ENCODE measurements at places on chromosomes 16 and 17.

DNA sequence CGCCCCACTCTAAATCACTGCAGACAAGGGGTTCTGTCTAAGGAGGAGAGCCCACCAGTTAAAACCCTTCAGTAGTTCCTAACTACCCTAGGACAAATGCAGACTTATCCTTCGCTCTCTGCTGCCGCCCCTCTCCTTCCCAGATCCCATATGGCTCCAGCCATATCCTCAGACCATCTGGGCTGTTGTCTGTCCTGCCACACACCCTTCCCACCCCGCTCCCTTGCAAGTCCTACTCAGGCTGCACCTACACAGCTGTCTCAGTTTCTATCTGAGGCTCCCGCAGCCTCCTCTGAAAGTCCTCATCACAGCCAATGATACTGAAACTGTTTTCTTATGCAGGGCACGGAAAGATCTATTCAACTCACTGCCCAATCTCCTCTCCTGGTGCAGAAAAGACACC, 720 bp upstream of the BCKDK start:
- H3K36me3 ChIP-seq = peaks cover 8% of the 10 kb centered on the region
- peak overlapping the region; percentile 81 for H3K4me3 ChIP-seq
- no peaks in the 10 kb centered on the region for H3K27me3 ChIP-seq
- peaks cover 21% of the 10 kb centered on the region for H3K4me1 ChIP-seq
- peak; percentile 53 for DNase-seq

DNA sequence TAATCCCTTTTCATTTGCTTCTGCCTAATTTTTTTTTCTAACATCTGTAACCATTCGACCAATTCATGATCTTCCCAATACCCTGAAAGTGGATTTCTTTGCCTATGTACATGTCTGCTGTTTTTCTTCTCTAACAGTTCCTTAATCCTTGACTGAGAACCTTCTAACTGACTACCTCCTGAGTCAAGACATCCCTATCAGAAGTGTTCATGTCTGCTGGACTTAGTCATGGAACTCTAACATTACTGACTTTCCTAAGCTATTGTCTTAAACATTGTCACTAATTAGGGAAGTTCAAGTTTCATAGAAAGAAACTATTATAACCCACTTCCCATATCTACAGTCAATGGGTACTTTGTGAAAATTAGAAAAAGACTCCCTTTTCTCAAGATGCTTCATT, 52.4 kb upstream of the IRX5 start:
- H3K4me1 ChIP-seq = no peaks in the 10 kb centered on the region
- H3K4me3 ChIP-seq = no peak overlapping the region
- H3K27ac ChIP-seq = no peak overlapping the region
- peaks cover 20% of the 10 kb centered on the region for H3K27me3 ChIP-seq
- no peaks in the 10 kb centered on the region for H3K36me3 ChIP-seq

- H3K36me3 ChIP-seq = peaks cover 2% of the 10 kb centered on the region
- H3K4me1 ChIP-seq = peaks cover 11% of the 10 kb centered on the region
- H3K27me3 ChIP-seq = no peaks in the 10 kb centered on the region
- DNase-seq = no peak
Observed at GRCh38 chr17:67566656-67567055, 151.1 kb upstream of the NOL11 start.

- H3K27ac ChIP-seq = no peak overlapping the region
- DNase-seq = no peak
- no peaks in the 10 kb centered on the region for H3K4me1 ChIP-seq
Observed at GRCh38 chr16:13223666-13224065, 322.3 kb downstream of the SHISA9 start.

GRCh38 chr17:78337244-78338109, 22.4 kb downstream of the SOCS3 start:
- DNase-seq = no peak
- H3K36me3 ChIP-seq = no peaks in the 10 kb centered on the region
- H3K27ac ChIP-seq = no peak overlapping the region
- peaks cover 27% of the 10 kb centered on the region for H3K4me1 ChIP-seq
- H3K4me3 ChIP-seq = no peak overlapping the region
- no peaks in the 10 kb centered on the region for H3K27me3 ChIP-seq

Data from activated naive CD8-positive, alpha-beta T cell treated with anti-CD3 and anti-CD28 coated beads for 36 hours (primary cell).